ENCODE measurements at places on chromosomes 1 and 21.

DNA sequence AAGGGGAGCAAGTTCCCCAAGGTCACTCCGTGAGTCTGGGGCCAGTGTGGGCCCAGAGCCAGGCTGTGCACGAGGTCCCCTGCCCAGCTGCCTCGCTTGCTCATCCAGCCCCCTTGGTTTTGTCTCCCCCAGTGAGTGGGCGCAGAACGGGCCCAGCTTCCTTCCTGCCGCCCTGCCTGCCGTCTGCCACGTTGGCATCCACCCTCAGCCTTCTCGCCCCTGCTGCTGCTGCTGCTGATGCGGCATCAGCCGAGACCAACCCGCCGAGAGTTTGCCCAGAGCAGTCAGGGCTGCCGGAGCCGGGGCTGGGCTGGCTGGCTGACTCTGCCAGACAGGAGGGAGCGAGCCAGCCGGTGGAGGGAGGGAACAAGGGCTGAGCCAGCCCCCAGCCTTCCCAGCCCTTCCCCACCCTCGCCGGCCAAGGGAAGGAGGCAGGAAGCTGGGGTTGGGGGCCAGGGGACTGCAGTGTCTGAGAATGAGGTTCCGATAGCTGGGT is 31.4 kb upstream of the WASF2 start:
- no peak for DNase-seq

DNA sequence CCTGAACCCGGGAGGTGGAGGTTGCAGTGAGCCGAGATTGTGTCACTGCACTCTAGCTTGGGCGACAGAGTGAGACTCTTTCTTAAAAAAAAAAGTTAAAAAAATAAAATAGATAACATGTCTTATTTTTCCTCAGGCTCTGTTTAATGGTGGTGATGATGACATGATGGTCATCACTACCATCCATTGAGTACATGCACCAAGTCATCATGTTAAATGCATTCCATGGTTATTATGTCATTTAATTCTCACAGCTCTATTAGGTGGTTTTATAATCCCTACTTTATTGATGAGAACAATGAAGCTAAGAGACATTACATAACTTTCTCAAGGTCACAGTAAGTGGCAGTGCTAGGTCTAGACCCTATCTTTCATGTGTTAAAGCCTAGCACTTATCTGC is 34.4 kb upstream of the MAB21L3 start:
- DNase-seq: no peak

- DNase-seq: no peak
Observed at GRCh38 chr1:42263019-42263418, 72.0 kb downstream of the FOXJ3 start.

DNA sequence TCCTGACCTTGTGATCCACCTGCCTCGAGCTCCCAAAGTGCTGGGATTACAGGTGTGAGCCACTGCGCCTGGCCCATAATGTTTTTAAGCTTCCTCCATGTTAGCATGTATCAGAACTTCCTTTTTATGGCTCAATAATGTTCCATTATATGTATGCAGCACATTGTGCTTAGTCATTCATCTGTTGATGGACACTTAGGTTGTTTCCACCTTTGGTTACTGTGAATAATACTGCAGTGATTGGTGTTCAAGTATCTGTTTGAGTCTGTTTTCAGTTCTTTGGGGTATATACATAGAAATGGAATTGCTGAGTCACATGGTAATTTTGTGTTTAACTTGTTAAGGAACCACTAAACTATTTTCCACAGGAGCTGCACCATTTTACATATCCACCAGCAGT is 17.7 kb downstream of the CMPK1 start:
- no peak for DNase-seq

GRCh38 chr1:7348580-7348979 is 422.5 kb upstream of the VAMP3 start:
- DNase-seq: no peak

DNA sequence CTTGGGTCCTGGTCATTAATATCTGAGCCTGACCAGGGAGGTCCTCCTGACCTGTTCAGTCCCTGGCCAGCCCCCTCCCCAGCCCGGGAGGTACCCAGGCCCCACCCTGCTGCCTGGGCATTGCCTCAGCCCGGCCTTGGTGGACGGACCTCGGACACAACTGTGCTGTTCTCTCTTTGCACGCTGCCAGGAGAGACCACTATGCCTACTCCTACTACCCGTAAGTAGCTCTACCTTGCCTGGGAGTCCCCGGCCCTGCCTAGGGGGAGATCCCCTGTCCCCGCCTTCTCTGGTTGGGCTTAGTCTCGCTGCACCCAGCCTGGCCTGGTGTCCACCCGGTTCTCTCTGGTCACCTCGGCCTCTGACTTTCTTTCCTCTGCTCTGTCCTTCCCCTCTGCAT is 53.2 kb downstream of the PTPRU start:
- DNase-seq: no peak

DNA sequence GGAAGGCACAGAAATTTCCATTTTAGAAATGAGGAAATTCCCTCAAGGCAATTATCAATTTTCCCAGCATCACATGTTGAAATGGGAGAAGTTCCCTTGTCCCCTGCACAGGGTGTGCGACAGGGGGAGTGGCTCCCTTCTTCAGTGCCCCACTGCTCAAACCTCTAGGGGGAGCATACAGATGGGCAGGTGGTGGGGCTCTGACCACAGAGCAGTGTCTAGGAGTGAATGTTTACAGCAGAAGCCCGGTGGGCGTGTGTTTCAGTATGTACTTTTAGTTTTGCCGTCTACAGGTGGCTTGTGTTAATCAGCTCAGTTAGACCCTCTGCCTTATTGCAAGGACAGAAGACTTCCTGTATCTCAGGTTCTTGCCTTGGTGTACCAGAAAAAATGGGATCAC is 493.7 kb upstream of the PLXNA2 start:
- DNase-seq: no peak

DNA sequence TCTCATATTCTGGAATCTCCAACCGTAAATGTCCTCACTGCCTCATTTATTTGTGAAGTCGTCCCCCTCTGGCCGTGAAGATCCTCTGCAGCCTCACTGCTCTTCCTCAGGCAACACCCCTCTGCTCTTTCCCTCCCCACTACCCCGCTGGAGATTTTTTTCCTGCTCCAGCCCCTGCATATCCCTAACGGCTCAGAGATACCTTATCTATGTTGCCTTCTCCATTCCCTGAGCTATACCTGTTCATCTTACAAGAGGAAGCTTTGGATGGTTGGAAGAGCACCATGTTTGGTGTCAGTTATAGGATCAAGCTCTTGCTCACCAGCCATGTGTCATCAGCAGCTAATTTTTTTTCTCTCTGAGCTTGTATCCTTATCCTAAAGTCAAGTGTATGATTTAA is 26.4 kb downstream of the LRRC8B start:
- DNase-seq: no peak

GRCh38 chr1:210104103-210104502 is 128.5 kb upstream of the SERTAD4 start:
- DNase-seq: no peak

- no peak for DNase-seq
Observed at GRCh38 chr1:81115422-81115821, 685.3 kb upstream of the ADGRL2 start.

DNA sequence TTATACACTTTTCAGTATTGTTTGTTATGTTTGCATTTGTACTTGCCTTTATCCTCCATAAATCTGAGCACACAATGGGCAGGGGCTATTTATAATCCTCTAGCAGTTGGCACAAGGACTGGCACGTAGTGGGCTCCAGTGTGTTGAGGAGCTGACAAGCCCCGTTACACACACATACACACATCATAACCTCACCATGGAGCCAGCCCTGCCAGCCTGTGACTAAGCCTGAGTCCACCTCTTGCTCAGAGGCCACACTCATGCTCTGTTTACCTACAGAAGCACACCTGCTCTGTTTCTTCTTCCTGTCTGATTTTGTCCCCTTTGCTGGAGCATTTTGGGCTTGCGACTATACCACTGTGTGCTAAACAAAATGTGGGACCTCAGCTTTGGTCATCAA is 64.5 kb upstream of the SPATA6 start:
- DNase-seq: no peak

Data from NK-92 treated with Interleukin-12 subunit alpha and Interleukin-12 subunit beta, amount 100 ng/mL, for 24 hours (cell line).